CMK (cell line): ENCODE measurements at places on chromosomes 2 and 18.

DNA sequence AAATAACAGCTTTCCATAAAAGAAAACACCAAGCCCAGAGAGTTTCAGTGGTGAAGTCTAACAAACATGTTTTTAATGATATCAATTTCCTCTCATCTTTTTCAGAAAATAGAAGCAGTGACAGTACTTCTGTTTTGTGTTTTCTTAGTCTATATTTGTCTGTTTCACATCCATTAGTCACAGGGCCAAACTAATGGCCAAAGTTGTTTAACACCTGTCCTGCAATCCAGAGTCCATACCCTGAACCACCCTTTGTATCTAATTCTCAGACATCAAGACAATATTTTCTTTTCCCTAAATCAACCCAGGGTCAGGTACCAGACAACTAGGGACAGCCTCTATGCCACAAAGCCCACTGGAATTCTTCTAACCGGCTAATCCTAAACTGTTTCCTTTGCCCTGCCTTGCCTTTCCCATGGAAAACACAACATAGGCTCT is 25.9 kb downstream of the TMSB10 start:
- no peak for DNase-seq

- DNase-seq = no peak
These were observed 683 bp downstream of the MBOAT2 start for GRCh38 chr2:9002637-9003365.

DNA sequence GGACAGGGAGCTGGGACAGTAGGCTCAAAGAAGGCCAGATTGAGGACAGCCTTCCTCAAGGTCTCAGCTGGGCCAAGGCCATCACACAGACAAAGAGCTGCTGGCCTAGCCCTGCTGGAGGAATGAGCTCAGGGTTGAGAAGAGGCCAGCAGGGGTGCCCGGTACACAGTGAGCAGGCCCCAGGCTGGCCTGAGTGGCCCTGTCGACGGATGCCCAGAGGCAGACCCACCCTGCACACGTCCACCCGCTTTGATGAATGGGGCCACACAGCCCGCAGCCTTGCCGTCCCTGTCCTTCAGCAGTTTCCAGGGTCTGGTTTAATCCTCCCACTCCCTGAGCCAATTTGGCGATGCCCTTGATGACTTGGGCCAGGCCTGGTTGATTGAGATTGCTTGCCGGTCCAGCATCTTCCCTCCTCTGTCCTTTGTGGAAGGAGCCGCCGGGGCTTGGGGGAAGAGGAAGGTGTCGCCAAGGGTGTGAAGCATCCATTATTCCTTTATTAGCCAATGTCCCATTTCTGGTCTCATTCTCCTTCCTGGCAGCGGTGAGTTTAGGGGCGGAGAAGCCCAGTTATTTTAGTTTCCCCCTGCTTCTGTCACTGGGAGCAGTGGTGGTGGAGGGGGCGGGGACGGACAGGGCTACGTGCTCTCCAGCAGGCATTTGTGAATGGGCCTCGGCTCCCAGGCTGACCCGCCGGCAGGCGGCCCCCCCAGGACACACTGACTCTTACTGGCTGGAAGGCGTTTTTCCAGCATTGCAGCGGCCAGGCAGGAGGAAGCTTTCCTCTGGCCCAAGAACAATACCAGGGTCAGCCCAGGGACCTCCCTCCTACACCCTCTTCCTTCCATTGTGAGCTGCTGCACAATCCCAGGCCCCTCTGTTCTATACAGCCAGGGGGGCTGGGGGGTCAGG is 141.8 kb downstream of the CTIF start:
- no peak for DNase-seq

GRCh38 chr2:24123922-24124580 is 782 bp downstream of the FAM228B start:
- no peak for DNase-seq

DNA sequence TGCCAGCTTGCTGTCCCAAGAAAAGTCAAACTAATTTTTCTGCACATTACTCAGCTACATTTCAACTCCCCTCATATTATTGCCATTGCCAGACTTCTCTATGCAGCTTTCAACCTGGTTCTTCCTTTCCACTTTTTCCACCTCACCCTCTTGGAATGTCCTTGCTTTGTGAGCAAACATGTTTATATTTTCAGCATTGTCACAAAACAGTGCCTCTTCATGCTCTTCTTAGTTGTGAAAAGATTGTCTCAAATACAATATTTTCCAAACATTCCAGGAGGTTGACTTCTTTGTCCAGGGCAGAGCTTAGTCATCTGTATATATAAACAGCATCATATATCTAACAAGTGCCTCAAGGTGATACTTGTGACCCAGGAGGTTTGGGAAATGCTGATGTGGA is 803.3 kb upstream of the CELF4 start:
- no peak for DNase-seq

- DNase-seq = no peak
These were observed 551.2 kb upstream of the FSIP2 start for GRCh38 chr2:185187421-185187820.

GRCh38 chr2:217956586-217957457 is 46.0 kb downstream of the TNS1 start:
- DNase-seq = no peak

GRCh38 chr2:139160836-139161235 is 380.6 kb upstream of the NXPH2 start:
- DNase-seq = no peak

DNA sequence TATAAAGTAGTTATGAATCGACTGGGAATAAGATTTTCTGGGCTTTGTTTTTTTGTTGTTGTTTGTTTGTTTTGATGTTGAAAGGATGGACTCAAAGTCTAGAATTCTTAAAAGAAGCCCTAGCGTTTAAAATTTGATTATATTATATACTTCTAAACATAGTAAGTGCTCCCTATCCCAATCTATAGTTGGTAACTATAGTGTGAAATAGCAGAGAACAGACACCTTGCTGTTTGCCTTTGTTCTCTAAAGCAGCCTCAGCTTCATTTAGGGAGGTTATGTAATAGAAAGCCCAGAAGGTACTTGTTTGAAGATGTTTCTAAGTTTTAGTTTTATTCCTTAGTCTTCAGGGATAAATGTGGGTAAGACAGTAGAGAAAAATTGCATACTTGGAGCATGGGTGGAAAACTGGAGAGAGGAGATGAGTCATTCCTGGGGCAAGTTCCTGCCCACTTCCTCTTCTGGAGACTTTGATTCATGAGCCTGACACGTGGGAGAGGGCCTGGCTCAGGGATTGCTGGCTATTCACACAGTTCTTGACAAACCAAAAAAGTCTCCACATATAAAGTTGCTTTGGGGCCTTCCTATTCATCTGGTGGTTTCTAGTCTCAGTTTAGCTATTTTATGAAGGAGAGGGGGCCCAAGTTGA is 131.9 kb downstream of the MYO1B start:
- peak; percentile 20 for DNase-seq

GRCh38 chr2:30448308-30448707 is 1.3 kb downstream of the LCLAT1 start:
- no peak for DNase-seq

- no peak for DNase-seq
These were observed 1679.0 kb downstream of the SUCLG1 start for GRCh38 chr2:82780050-82780449.

DNA sequence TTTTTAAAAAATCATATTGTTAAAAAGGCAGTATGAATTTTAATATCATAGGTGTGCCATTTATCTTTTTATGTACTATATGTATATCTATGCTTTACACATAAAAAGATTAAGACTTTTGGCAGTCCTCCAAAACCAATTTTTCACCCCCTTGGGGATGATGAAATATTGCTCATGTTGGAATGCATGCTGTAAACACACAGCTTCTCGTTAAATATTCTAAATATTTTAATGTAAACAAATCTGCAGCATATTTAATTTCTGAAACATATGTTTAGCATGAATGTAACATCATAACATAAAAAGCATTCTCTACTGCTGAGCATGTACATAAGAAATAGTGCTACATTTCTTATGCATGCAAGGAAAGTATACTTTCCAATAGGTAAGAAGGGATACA is 484.3 kb upstream of the LRATD1 start:
- no peak for DNase-seq

DNA sequence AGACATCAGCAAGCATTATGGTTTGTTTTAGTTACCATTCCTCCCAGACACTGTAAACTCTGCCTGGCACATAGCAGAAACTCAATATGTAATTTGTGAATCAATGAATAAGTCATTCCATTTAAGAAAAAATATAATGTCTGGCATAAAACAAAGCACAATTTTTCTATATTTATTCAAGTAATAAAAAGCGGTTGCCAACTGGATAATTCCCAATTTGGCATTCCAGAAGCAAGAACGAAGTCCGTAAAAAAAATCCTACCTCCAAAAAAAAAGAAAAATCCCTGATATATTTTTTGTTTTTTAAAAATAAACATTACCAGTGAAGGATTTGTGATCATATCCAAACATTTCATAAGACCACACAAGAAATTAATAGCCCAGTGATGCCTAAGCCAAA is 351.3 kb upstream of the LRRTM4 start:
- no peak for DNase-seq

DNA sequence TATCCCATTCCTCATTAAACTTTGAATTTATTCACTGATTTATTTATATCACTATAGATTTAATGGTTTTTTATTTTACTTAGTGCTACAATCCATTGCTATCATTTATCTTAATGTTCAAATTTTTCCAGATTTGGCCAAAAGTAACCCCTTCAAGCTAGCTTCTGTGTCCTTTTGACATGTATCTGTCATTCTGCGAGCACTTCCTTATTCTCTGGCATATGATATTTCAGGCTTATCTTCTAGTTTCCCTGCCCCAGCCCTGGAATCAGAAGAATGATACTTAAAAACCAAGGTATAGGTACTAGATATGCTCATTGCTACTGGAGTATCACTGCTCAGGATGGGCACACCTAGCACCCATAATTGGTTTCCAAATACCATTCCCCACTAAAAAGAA is 28.5 kb downstream of the SRBD1 start:
- no peak for DNase-seq

DNA sequence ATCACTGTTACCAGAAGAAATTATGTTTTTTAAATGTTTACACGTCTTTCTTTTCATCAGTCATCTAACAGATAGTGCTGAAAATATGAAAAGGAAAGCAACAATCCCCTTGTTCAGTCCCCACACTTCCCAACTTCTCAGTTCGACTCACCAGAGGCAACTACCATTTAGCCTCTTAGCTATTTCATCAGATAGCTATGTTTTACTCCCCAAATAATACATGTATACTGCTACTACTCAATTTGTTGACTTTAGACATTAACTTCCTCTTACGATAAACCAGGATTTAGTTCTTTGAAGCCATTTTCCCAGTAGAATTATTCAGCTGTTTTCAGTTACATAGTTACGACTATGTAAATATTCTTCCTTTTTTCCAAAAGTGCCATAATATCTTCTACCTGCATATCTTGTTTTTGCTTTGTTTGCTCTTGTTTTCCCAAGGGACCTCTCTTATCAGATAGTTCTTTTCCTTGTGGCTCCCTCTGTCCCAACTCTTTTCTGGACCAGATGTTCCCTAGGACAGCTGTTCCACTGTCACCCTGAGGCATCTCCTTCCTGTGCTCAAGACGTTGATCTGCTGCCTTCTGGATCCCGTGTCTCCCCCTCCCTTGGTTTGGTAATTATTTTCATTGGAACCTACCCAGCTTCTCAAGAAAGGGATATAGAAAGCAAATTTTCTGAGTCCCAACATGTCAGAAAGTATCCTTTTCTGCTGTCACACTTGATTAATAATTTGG is 289.3 kb upstream of the TANK start:
- DNase-seq = no peak

GRCh38 chr2:50657735-50658134 is 374.2 kb downstream of the NRXN1 start:
- DNase-seq = no peak
